ENCODE measurements at places on chromosomes 6 and 20.

DNA sequence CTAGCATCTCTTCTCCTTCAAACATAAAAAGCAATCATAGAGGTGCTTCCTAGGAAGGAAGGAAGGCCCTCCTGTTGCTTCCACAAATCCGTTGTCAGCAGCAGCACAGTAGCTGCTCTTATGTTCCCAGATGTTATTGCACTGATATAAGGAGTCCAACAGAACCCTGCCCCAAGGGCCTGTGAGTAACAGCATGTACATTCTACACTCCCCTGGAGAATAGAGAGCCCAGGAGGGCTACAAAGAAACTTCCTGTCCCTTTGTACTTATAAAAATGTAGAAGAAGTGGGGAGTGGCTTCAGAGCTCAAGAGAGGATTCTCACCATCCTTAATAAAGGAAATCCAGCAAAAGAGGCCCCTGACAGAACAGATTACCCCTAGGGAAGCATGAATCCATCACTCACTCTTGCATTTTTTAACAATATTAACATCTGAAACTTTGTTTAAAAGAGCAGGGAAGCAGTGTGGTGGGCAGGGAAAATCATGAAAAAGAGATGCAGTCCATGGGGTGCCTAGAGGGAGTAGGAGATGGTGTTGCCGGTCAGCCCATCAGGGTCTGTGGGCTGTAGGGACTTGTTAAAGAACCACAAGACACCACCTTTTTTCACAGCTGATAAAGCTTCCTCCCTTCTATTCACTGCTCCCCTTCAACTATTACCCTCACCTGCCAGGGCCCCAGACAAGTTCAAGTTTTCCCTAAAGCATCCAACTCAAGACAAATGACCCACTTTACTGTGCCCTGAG, 104.5 kb upstream of the ADGRF1 start:
- no peak for DNase-seq

GRCh38 chr6:15948930-15949900, 179.7 kb upstream of the MYLIP start:
- DNase-seq = no peak

DNA sequence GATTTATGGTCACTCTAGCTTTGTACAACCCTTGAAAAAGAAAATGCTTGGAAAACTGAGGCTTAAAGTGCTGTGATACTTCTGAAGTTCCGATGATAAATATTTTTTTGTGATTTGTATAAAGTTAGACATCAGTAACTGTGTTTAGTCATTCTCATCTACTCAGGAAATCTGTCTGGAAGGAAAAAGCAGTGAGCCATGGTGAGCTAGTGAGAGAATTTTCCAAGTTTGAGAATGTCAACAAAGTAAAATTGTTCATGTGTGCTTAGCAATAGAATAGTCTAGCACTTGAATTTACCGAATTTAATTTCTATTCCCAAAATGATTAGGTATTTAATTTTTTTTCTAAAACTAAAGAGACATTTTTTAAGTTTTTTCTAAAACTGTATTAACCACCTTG, 41.3 kb upstream of the PLCB4 start:
- DNase-seq = no peak

- DNase-seq = no peak
Observed at GRCh38 chr20:51095633-51096521, 73.0 kb upstream of the KCNG1 start.

DNA sequence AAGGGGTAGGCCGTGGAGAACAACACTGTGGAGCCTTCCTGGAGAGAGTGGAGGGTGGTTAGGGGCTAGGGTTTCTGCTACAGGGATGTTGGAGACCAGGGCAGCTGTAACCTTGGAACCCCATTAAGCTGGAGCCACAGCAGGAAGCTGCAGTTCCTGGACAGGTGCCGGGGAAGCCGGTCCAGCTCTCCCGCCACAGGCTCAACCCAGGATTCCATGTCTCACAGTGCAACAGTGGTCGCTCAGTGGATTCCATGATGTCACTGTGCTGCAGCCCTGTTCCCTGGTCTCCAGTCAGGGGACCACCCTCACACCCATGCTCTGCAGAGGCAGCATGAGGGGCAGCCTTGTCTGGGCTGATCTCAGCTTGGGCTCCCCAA, 264.6 kb upstream of the CDYL start:
- DNase-seq = no peak

DNA sequence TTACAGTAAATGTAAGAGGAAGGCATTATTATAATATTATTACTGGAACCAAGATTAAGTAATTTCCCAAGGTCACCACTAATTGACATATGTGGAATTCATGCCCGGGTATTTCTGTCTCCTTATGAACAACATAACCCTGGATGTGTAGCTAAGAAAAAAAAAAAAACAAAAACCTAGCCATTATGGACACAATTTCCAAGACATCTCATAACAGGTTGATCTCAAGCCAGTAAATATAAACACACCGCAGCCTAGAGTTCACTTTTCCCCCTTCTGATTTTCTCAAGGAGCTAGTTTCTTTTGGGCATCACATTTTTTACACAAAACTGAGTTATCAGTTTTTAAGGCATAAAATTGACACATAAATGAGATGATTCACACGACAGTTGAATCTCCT, 306.5 kb upstream of the RSPO3 start:
- DNase-seq = no peak

GRCh38 chr6:44897316-44897715, 430.8 kb upstream of the RUNX2 start:
- no peak for DNase-seq

GRCh38 chr6:96582021-96582420, 19.1 kb downstream of the FHL5 start:
- DNase-seq = no peak

DNA sequence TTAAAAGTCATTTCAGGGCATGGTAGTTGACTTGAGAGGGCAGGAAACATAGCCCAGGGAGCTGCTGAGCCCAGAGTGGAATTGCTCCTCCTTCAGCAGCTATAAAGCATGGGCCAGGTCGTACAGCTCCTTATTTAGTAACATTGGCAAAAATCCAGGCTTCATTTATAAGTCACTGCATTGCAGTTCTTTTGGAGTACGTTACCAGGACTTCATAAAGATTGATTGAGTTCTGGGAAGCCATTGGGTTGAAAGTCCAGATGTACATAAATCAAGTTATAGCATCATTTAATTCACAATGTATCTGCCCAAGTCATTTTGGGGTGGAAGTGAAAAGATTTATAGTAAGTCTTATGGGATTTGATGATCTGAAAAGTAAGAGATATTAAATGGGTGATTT, 53.0 kb upstream of the ANKEF1 start:
- no peak for DNase-seq

- DNase-seq = no peak
Observed at GRCh38 chr6:52568320-52568719, 8.5 kb downstream of the TRAM2 start.

- DNase-seq = no peak
Observed at GRCh38 chr20:39311851-39312506, 349.8 kb downstream of the DHX35 start.

DNA sequence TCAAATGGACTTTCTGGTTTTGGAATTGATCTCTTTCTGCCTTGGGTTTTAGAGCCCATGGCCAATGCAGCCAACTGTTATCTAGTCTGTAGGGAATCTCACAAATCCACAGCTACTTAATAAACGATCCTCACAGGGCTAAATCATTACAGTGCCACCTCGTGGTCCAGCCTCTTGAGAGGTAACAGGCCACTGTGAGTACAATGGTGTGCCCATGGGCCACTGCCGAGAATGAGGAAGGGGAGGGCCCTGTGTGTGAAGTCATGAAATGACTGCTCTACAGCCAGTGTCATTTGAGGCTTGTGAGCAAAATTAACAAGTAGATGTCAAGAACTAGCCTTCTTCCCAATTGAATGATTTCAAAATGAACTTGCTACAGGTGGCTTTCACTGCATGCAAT, 54.3 kb upstream of the GMPR start:
- peak; percentile 28 for DNase-seq

GRCh38 chr20:46099491-46100287, 9.9 kb upstream of the NCOA5 start:
- no peak for DNase-seq
